ENCODE measurements at places on chromosomes 6 and 20. TPM values are rescaled to one million over a fixed set of nuclear protein-coding genes. Genes with fewer than 3 reads are reported as not detected.

The ZNF165 gene
- 6.1 TPM for polyA plus RNA-seq

The ARG1 gene
- polyA plus RNA-seq = not detected

The TFAP2A gene
- 4.4 TPM for polyA plus RNA-seq

The MYH7B gene
- 2.0 TPM for polyA plus RNA-seq

The IMPG1 gene
- 0.34 TPM for polyA plus RNA-seq

The SSTR4 gene
- polyA plus RNA-seq = not detected

The HRH3 gene
- polyA plus RNA-seq = not detected

The C6orf118 gene
- 3.3 TPM for polyA plus RNA-seq

The OLIG3 gene
- polyA plus RNA-seq = not detected

The PABPC1L gene
- polyA plus RNA-seq = 1.1 TPM

The KIF6 gene
- polyA plus RNA-seq = 3.4 TPM

The SLC22A16 gene
- not detected for polyA plus RNA-seq

The RRP36 gene
- polyA plus RNA-seq = 26.2 TPM

The DLK2 gene
- polyA plus RNA-seq = 15.0 TPM

The NHSL1 gene
- polyA plus RNA-seq = 9.3 TPM

The LHFPL5 gene
- polyA plus RNA-seq = not detected

The C6orf163 gene
- 2.4 TPM for polyA plus RNA-seq

The BPIFB1 gene
- not detected for polyA plus RNA-seq

The AGER gene
- polyA plus RNA-seq = not detected

The UST gene
- 7.2 TPM for polyA plus RNA-seq

The NDUFAF4 gene
- 978 TPM for polyA plus RNA-seq

The CCM2L gene
- 0.13 TPM for polyA plus RNA-seq

The TMEM74B gene
- polyA plus RNA-seq = 1.9 TPM

The SPATA2 gene
- 1.8 TPM for polyA plus RNA-seq

The HMGN3 gene
- polyA plus RNA-seq = 430 TPM

The SEMG1 gene
- not detected for polyA plus RNA-seq

The COL9A1 gene
- 2.4 TPM for polyA plus RNA-seq

The CST7 gene
- not detected for polyA plus RNA-seq

The CLPSL1 gene
- not detected for polyA plus RNA-seq

The PKIB gene
- polyA plus RNA-seq = 177 TPM

The ARFGEF3 gene
- 10.4 TPM for polyA plus RNA-seq

The HMGCLL1 gene
- polyA plus RNA-seq = 13.6 TPM

The NUP153 gene
- polyA plus RNA-seq = 9.6 TPM

The SLC35D3 gene
- polyA plus RNA-seq = not detected

The CNKSR3 gene
- 0.63 TPM for polyA plus RNA-seq

The LY6G5C gene
- 2.4 TPM for polyA plus RNA-seq

The MEI4 gene
- 1.1 TPM for polyA plus RNA-seq

The CST5 gene
- polyA plus RNA-seq = not detected

The SAPCD1 gene
- polyA plus RNA-seq = not detected

The PACRG gene
- polyA plus RNA-seq = 9.0 TPM

The ASIP gene
- not detected for polyA plus RNA-seq

The PTCHD4 gene
- polyA plus RNA-seq = 38.7 TPM

The EPPIN gene
- polyA plus RNA-seq = not detected

The GSTA1 gene
- not detected for polyA plus RNA-seq

The MCCD1 gene
- not detected for polyA plus RNA-seq

The HSPA12B gene
- polyA plus RNA-seq = 0.35 TPM

The GRM4 gene
- 2.1 TPM for polyA plus RNA-seq

The HCK gene
- not detected for polyA plus RNA-seq

The SNAP25 gene
- 1,248 TPM for polyA plus RNA-seq

The PRDM13 gene
- polyA plus RNA-seq = not detected

The CALHM5 gene
- not detected for polyA plus RNA-seq

The SIRPG gene
- polyA plus RNA-seq = 4.9 TPM

The SYCP2 gene
- 5.9 TPM for polyA plus RNA-seq

All from Purkinje cell (primary cell).